Right cardiac atrium (tissue), 5 donors: ENCODE measurements at places on chromosomes 2 and 18. TPM values are rescaled to one million over a fixed set of nuclear protein-coding genes. Genes with fewer than 3 reads are reported as not detected.
A peak's percentile ranks its signal among the peaks of the same experiment; 100 is the strongest.

Gene AKAIN1
- total RNA-seq, result not detected

DNA sequence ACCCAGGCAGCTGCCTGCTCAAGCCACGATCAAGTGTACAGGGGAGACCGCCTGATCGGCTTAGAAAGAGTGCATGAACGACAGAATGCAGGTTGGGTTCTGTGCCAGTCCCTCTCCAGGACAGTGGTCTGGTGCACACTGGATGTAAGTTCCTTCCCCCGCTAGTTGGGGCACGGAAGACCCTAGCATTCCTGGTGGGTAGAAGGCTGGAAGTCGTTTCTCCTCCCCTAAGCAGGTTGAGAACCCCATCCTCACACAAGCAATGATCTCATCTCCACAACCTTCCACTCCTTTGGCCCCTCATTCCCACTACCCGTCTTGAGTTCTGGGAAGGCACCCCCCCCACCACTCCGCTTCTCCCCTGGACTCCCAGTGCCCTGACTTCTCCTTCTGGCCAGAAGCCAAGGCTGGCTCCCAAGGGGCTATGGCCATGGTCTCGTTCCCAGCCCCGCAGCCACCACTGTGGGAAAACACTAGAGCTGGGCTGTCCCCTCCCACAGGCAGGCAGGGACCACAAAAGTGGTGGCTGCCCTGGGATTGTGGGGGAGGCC, 1.4 kb upstream of the ANKRD39 start:
- DNase-seq, result peak; percentile 78

Gene MERTK
- 11.0 TPM for total RNA-seq

DNA sequence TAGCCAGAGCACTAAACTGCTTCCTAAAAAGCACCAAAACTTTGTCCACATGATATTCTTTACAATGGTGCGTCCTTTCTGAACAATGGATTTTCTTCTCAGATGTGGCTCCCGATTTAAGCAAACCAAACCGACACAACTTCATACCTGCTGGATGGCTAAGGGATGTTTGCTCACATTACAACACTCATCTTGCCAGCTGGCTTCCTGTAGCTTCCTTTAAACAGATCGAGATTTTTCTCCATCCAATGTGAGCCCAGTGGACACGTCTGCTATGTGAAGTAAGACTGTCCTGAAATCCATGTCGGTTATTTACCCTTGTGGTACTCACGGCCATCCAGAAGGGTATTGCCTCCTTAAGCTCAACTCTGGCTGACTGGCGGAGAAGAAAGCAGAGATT, 126.5 kb downstream of the MAPK4 start:
- DNase-seq, result no peak

- no peak for DNase-seq
Measured at GRCh38 chr2:197800091-197800490, 4.3 kb upstream of the PLCL1 start.

GRCh38 chr2:239543702-239544101, 142.9 kb upstream of the HDAC4 start:
- no peak for DNase-seq
